ENCODE measurements at places on chromosomes 11 and 22. TPM values are rescaled to one million over a fixed set of nuclear protein-coding genes. Genes with fewer than 3 reads are reported as not detected.

ARHGAP8 gene
- 1.2 TPM for total RNA-seq

- DNase-seq = no peak
Measured at GRCh38 chr11:80782135-80782885, 1341.5 kb upstream of the TENM4 start.

P2RY2 gene
- total RNA-seq = not detected

DNA sequence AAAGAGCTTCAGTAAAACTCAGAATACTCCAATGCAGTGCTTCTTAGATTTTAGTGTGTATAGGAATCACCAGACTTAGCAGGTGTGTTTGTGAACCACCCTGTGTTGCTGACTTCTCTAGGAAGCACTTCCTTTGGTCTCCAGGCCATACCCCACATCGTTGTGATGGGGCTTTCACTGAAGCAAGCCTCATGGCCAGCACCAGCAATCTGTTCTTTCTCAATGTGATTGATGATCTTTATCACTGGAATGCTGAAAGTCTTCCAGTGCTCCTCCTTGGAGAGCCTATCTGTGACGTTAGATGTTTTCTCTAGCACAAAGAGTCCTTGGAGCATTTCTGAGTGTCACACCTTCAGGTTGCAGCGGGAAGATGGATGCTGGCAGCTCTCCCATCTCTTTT is 280.5 kb downstream of the DDX10 start:
- DNase-seq = no peak

- DNase-seq = no peak
Measured at GRCh38 chr22:44566911-44567310, 68.9 kb upstream of the RTL6 start.

- peak; percentile 62 for DNase-seq
Measured at GRCh38 chr11:67022341-67022933, 497 bp upstream of the SYT12 start.

DNA sequence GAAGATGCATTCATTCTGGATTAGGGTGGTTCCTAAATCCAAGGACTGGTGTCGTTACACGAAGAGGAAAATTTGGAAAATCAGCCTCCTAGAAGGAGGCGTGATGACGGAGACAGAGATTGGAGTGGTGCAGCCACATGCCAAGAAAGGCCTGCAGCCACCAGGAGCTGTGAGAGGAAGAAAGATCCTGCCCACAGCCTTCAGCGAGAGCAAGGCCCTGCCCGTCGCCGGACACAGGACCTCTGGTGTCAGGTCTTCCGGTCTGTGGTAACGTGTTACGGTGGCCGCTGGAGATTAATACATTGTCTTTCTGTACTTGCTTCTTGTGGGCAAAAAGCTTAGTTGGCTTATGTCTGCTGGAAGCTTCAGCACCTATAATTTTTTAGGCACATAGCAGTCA is 1045.8 kb downstream of the BRD1 start:
- no peak for DNase-seq

- no peak for DNase-seq
Measured at GRCh38 chr11:23789200-23789853, 707.5 kb upstream of the LUZP2 start.

All from frontal cortex (tissue), 4 donors.